A549 treated with CpdA at 1 μM for 4 hours (cell line): ENCODE measurements at places on chromosomes 12 and 14. TPM values are rescaled to one million over a fixed set of nuclear protein-coding genes. Genes with fewer than 3 reads are reported as not detected.

METTL17 gene
- total RNA-seq = 69.5 to 77.9 TPM (median 73.5 TPM) in 5 replicates

SLIRP gene
- total RNA-seq = 395 to 456 TPM (median 403 TPM) in 5 replicates

ZFP36L1 gene
- total RNA-seq = 143 to 232 TPM (median 201 TPM) in 5 replicates

MMP19 gene
- 0.06 to 0.22 TPM (median 0.15 TPM) in 4 of 5 replicates, not detected in the other for total RNA-seq

NRIP2 gene
- not detected in 5 replicates for total RNA-seq

ABCC9 gene
- 0.01 TPM in 1 of 5 replicates, not detected in the others for total RNA-seq

PPFIA2 gene
- total RNA-seq = not detected in 5 replicates

AMDHD1 gene
- total RNA-seq = 1.9 to 2.8 TPM (median 2.2 TPM) in 5 replicates

SLC5A8 gene
- not detected in 5 replicates for total RNA-seq

IGF1 gene
- total RNA-seq = not detected in 5 replicates

CCDC177 gene
- total RNA-seq = not detected in 5 replicates

NEMP1 gene
- total RNA-seq = 14.5 to 18.6 TPM (median 16.8 TPM) in 5 replicates

PLEKHG3 gene
- 34.5 to 53.1 TPM (median 47.4 TPM) in 5 replicates for total RNA-seq

PPM1H gene
- 6.6 to 9.6 TPM (median 7.9 TPM) in 5 replicates for total RNA-seq

SPIC gene
- total RNA-seq = not detected in 5 replicates

OAS2 gene
- 0.22 to 0.38 TPM (median 0.30 TPM) in 5 replicates for total RNA-seq

SYT1 gene
- 5.3 to 8.6 TPM (median 6.3 TPM) in 5 replicates for total RNA-seq

APOLD1 gene
- 0.13 to 0.65 TPM (median 0.30 TPM) in 5 replicates for total RNA-seq

TMTC1 gene
- 0.03 to 0.12 TPM (median 0.08 TPM) in 5 replicates for total RNA-seq

RSRC2 gene
- 52.3 to 76.3 TPM (median 56.7 TPM) in 5 replicates for total RNA-seq

P2RX7 gene
- total RNA-seq = not detected in 5 replicates

SERPINA12 gene
- total RNA-seq = not detected in 5 replicates

ACVRL1 gene
- total RNA-seq = 0.03 to 0.09 TPM (median 0.08 TPM) in 4 of 5 replicates, not detected in the other

PTGDR gene
- total RNA-seq = not detected in 5 replicates

OTX2 gene
- total RNA-seq = not detected in 5 replicates

HNF1A gene
- 4.2 to 6.8 TPM (median 5.7 TPM) in 5 replicates for total RNA-seq

CIROP gene
- not detected in 5 replicates for total RNA-seq

ALDH1L2 gene
- total RNA-seq = 2.8 to 3.6 TPM (median 3.3 TPM) in 5 replicates

PLD4 gene
- 0.13 to 0.39 TPM (median 0.21 TPM) in 5 replicates for total RNA-seq

PMCH gene
- 0.07 TPM in 1 of 5 replicates, not detected in the others for total RNA-seq

HCAR1 gene
- 0.02 to 0.05 TPM (median 0.03 TPM) in 4 of 5 replicates, not detected in the other for total RNA-seq

NEK9 gene
- 30.0 to 34.4 TPM (median 32.0 TPM) in 5 replicates for total RNA-seq

XRCC3 gene
- total RNA-seq = 27.9 to 32.1 TPM (median 30.1 TPM) in 5 replicates

CCDC175 gene
- total RNA-seq = not detected in 5 replicates
